ENCODE measurements at places on chromosomes 3 and 15. TPM values are rescaled to one million over a fixed set of nuclear protein-coding genes. Genes with fewer than 3 reads are reported as not detected.

GALNT15 gene
- total RNA-seq = 0.04 TPM

DNA sequence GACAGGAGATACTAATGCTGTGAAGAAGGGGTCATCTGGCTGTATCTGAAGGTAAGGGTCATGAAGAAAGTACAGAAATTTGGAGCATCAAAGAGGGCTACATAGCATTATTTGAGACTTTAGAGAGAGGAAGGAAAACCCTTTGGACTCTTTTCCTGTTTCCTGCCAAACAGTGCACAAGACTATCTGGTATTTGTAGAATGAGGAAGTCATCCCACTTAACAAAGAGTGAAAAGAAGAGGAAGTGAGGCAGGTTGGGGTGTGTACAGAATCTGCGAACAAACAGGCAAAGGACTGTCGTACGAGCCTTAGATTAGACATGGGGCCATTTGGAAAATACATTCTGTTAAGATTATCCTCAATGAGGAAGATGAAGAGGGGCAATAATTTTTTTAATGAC lies 546.8 kb upstream of the EPHA6 start:
- no peaks in the 10 kb centered on the region for H3K27me3 ChIP-seq
- no peaks in the 10 kb centered on the region for H3K36me3 ChIP-seq
- H3K4me1 ChIP-seq = no peaks in the 10 kb centered on the region
- no peak overlapping the region for H3K27ac ChIP-seq
- no peak for DNase-seq

DNA sequence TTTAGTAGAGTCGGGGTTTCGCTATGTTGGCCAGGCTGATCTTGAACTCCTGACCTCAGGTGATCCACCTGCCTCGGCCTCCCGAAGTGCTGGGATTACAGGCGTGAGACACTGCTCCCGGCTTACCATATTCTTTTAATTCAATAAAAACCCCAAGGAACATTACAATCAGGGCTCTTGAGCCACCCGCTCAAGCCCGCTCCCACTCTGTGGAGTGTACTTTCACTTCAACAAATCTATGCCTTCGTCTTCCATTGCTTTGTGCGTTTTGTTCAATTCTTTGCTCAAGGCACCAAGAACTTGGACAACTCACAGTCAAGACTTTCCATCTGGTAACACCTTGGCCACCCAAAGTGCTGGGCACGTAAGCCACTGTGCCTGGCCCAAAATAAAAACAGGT lies 63.0 kb upstream of the PPIB start:
- no peak for DNase-seq
- no peaks in the 10 kb centered on the region for H3K4me1 ChIP-seq
- no peak overlapping the region for H3K27ac ChIP-seq
- H3K4me3 ChIP-seq = no peak overlapping the region

SAMMSON gene
- not detected for total RNA-seq

DNA sequence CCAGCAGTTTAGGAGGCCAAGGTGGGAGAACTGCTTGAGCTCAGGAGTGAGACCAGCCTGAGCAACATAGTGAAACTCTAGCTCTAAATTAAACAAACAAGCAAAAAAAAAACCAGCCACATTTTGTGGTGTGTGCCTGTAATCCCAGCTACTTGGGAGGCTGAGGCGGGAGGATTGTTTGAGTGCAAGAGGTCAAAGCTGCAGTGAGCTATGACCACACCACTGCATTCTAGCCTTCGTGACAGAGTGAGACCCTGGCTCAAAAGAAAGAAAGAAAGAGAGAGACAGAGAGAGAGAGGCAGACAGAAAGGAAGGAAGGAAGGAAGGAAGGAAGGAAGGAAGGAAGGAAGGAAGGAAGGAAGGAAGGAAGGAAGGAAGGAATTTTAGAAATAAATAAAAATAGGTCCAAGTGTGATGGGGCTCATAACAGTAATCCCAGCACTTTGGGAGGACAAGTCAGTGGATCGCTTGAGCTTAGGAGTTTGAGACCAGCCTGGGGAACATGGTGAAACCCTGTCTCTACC lies 38.7 kb upstream of the LRIG1 start:
- H3K36me3 ChIP-seq = no peaks in the 10 kb centered on the region
- H3K27me3 ChIP-seq = no peaks in the 10 kb centered on the region
- DNase-seq = no peak
- H3K4me3 ChIP-seq = no peak overlapping the region
- peaks cover 2% of the 10 kb centered on the region for H3K4me1 ChIP-seq

- no peaks in the 10 kb centered on the region for H3K27me3 ChIP-seq
- H3K4me3 ChIP-seq = no peak overlapping the region
- no peak for DNase-seq
- H3K4me1 ChIP-seq = no peaks in the 10 kb centered on the region
- no peak overlapping the region for H3K27ac ChIP-seq
These were observed 39.8 kb upstream of the GMNC start for GRCh38 chr3:190902292-190902691.

GRCh38 chr3:150129166-150129565 lies 158.5 kb upstream of the PFN2 start:
- DNase-seq = no peak
- H3K36me3 ChIP-seq = peaks cover 7% of the 10 kb centered on the region
- H3K27me3 ChIP-seq = no peaks in the 10 kb centered on the region
- peaks cover 17% of the 10 kb centered on the region for H3K4me1 ChIP-seq
- H3K4me3 ChIP-seq = no peak overlapping the region

DNA sequence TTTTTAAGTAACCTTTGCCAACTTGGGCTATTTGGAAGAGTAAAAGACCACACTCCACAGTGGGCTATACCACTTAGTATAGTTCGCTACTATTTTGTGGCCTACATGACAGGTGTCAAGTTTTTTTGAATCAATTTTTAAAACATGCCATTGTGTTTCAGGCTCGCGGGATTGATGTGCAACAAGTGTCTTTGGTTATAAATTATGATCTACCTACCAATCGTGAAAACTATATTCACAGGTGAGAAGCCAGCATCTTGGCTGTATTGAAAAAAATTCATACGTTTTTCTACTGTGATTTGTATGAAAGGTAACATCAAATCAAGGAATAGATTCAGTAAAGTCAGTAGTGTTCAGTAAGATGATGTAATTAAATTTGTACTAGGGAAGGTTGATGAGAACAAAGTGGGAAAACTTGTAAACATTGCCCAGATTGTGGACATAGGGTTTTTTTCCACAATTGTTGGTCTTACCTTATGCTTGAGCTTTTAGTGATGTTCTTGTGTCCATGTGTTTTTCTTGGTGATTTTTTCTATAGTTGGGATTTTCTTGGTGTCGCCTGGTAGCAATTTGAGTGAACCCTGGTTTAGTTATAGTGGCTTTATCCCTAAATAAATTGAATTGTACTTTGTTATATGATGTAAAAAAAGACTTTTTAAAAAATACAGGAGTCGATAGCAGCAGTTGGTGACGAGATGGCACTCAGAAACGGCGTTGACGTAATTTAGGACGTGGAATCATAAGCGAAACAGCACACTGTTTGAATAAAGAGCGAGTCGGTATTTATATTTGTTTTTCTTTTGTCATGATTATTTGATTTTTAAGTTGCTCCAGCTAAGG lies 4.5 kb downstream of the EIF4A2 start:
- H3K27me3 ChIP-seq = no peaks in the 10 kb centered on the region
- H3K4me3 ChIP-seq = peak overlapping the region; percentile 99
- DNase-seq = no peak
- H3K27ac ChIP-seq = no peak overlapping the region
- H3K4me1 ChIP-seq = no peaks in the 10 kb centered on the region
- H3K36me3 ChIP-seq = peaks cover 64% of the 10 kb centered on the region

DNA sequence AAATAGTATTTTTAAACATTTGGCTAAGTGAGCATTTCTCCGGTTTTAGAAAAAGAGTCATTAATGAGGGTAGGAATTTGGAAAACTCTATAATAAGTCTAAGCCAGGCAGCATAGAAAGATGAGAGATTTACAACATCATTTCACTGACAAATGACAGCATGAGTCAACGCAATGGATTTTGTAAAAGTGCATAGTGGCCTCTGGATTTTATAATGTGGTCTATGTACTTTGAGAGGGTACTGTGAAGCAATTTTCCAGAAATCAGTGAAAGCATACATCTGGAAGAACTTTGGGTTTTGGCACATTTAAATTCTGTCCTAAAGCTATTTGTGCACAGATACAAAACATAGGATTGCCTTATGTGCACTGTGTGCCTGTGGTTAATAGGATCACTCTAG lies 130.8 kb upstream of the CCNL1 start:
- no peak overlapping the region for H3K4me3 ChIP-seq
- H3K27ac ChIP-seq = no peak overlapping the region
- no peaks in the 10 kb centered on the region for H3K36me3 ChIP-seq
- no peak for DNase-seq
- peaks cover 9% of the 10 kb centered on the region for H3K4me1 ChIP-seq
- no peaks in the 10 kb centered on the region for H3K27me3 ChIP-seq

GRCh38 chr3:160130950-160131349 lies 94.3 kb upstream of the C3orf80 start:
- no peaks in the 10 kb centered on the region for H3K27me3 ChIP-seq
- H3K36me3 ChIP-seq = no peaks in the 10 kb centered on the region
- no peaks in the 10 kb centered on the region for H3K4me1 ChIP-seq
- no peak overlapping the region for H3K27ac ChIP-seq
- DNase-seq = no peak
- no peak overlapping the region for H3K4me3 ChIP-seq

GRCh38 chr3:189712906-189713483 lies 81.8 kb downstream of the TP63 start:
- H3K4me3 ChIP-seq = no peak overlapping the region
- no peaks in the 10 kb centered on the region for H3K36me3 ChIP-seq
- no peaks in the 10 kb centered on the region for H3K27me3 ChIP-seq
- no peaks in the 10 kb centered on the region for H3K4me1 ChIP-seq
- no peak for DNase-seq

DNA sequence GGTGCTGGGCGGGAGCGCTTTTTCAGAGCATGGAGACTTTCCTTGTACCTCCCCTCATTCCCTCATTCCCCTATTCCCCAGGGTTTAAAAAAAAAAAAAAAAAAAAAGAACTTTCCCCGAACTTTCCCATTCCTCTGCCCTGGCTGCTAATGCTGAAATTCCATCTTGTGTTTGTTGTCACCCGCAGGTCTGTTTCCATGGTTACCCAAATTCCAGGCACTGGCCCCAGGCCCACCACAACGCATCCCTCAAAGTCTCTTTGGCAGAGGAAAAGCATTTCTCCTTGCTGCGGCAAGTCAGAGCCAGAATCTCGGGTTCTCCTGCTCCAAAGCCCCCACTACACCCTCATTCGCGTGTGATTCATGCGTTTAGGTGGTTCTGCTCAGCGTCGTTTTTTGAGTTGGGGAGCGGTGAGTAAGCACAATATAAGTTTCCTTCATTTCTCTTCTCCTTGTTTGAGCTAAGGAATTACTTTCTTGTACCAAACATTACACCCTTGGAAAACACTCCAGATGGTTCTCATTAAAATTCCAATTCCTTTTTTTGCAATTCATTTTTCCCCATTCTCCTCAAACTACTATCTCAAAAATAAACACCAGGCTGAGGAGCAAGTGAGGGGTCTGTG lies 21.6 kb downstream of the ANAPC13 start:
- peak; percentile 90 for DNase-seq
- peaks cover 9% of the 10 kb centered on the region for H3K4me1 ChIP-seq
- H3K27ac ChIP-seq = peak overlapping the region; percentile 75

CYP1A1 gene
- total RNA-seq = not detected

DNA sequence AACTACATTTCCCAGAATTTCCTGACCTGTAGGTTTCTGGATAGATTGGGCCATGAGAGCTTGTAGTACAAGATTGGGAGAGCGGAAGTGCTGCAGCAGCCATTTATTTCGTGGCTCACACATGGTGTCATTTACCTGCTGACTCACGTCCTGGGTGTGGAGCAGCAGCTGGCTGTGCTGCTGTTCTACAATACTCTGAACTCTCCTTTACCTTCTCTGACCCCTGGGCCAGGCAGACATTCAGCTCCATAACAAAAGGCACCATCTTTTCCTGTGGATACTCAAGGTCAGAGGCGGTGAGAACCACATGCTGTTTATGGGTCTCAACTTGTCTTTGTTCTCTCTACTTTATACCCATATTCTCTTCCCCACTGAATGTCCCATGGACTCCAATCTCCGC lies 490.2 kb downstream of the IGSF11 start:
- H3K4me1 ChIP-seq = peaks cover 3% of the 10 kb centered on the region
- peak; percentile 40 for DNase-seq
- H3K27ac ChIP-seq = no peak overlapping the region
- no peaks in the 10 kb centered on the region for H3K27me3 ChIP-seq
- H3K36me3 ChIP-seq = no peaks in the 10 kb centered on the region

SLCO3A1 gene
- 12.1 TPM for total RNA-seq

NPTN gene
- total RNA-seq = 90.9 TPM

GRCh38 chr3:69724722-69725435 lies 14.4 kb upstream of the MITF start:
- H3K4me1 ChIP-seq = no peaks in the 10 kb centered on the region
- no peak overlapping the region for H3K27ac ChIP-seq
- DNase-seq = no peak
- H3K4me3 ChIP-seq = no peak overlapping the region
- no peaks in the 10 kb centered on the region for H3K27me3 ChIP-seq

DNA sequence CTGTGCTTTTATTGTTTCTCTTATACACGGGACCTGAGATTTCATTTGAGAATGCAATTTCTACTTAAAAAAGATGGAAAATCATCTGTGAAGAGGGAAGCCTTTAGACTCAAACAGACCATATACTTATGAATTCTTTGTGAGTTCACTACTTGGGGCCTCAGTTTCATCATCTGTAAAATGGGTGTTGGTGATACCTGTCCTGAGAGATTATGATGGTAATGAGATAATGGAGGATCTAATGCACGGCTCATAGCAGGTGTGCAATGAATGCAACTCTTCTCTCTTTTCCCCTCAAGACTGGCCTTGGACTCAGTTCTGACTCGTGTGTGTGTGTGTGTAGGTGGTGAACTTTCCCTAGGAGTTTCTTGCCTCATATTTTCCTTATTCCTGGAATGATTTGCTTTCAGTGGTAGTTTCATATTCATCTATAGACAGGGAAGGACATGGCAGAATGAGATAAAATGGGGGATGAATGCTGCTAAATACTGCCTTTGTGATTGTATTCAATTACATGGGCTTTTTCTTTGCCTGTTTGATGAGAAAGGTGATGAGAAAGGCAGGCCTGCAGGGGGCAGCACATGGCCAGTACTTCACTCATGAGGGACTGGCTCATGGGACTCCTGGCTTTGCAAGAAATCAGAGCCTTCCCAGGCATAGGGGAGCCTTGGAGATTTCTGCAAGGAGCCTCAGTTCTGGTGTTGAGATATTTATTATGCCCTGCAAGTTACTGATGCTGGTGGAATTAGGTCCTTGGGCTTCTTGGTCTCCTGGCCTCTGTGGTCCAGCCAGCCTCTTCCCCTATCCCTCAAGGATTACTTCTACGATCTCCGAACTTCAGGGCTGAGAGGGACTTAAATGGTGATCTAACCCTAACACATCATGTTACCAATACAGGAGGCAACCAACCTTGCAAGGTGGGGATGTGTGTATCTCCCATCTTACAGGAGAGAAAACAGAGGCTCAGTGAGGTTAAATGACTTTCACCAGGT lies 70.7 kb downstream of the RPLP1 start:
- H3K4me3 ChIP-seq = no peak overlapping the region
- peak; percentile 86 for DNase-seq
- H3K27me3 ChIP-seq = no peaks in the 10 kb centered on the region
- no peaks in the 10 kb centered on the region for H3K4me1 ChIP-seq
- peaks cover 4% of the 10 kb centered on the region for H3K36me3 ChIP-seq

GRCh38 chr3:32780735-32781210 lies 37.0 kb upstream of the TRIM71 start:
- H3K4me3 ChIP-seq = peak overlapping the region; percentile 86
- H3K27me3 ChIP-seq = no peaks in the 10 kb centered on the region
- peaks cover 16% of the 10 kb centered on the region for H3K36me3 ChIP-seq
- peaks cover 20% of the 10 kb centered on the region for H3K4me1 ChIP-seq
- peak; percentile 98 for DNase-seq

ARHGAP31 gene
- total RNA-seq = 2.4 TPM

- H3K27me3 ChIP-seq = no peaks in the 10 kb centered on the region
- no peak overlapping the region for H3K4me3 ChIP-seq
- H3K36me3 ChIP-seq = no peaks in the 10 kb centered on the region
These were observed 66.9 kb downstream of the SMAD3 start for GRCh38 chr15:67132276-67132675.

Data from H9 (cell line).